ENCODE measurements at places on chromosomes 6 and 20. TPM values are rescaled to one million over a fixed set of nuclear protein-coding genes. Genes with fewer than 3 reads are reported as not detected.

DNA sequence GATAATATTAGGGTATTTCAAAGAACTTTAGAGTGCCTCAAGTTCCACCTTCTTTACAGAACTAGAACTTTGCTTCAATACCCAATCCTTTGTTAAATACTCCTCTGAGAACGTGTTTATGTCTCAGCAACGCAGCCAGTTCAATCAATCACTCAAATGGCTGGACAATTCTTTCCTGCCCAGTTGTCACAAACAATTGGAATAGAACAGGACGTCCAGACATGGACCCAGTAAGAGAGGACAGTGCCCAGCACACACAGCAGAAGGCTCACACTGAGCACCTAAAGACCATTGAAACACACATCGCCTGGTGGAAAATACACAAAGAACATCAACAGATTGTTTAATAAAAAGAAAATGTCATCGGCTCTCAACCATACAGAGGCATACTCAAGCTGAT, 140.6 kb downstream of the TTLL2 start:
- H3K27me3 ChIP-seq = peaks cover 28% of the 10 kb centered on the region
- no peak overlapping the region for H3K27ac ChIP-seq
- peak; percentile 8 for DNase-seq
- H3K4me3 ChIP-seq = no peak overlapping the region

DNA sequence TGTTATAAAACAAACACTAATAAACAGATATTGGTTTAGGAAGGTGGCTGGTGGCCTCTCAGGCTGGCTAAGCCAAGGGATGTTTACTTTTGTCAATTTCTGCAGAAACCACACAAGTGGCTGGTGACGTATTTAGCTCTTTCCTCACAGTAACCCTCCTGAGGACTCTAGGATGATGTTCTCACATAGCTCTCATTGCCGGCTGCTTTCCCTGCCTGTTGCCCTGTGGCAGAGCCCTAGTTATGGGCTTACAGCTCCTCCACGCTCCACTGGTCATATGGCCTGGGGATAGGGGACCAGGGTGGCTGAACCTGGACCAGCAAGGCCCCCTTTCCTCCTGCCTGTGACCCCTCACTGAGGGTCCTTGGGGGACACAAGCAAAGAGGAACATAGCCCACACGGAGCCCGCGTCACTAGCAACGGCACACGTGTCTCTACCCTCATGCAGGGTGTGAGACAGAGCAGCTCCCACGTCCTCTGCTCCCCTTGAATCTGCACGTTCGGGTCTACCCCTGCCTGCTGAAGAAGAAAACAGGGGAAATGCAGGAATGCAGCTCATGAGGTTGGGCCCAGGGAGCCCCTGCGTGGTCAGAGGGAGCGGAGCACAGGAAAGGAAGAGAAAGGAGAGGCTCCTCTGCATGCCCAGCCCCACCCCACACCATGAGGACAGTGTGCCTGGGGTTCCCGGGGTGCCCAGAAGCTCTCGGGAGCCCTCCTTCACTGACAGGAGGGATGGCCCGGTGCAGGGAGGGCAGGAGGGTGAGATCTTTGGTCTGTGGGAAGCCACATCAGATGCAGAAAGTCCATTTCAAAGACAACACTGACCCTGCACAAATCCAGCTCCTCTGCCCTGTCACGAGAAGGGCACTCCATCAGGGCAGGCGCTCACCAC, 13.9 kb downstream of the RAMACL start:
- peak overlapping the region; percentile 62 for H3K4me3 ChIP-seq
- no peak for DNase-seq
- H3K36me3 ChIP-seq = peaks cover 21% of the 10 kb centered on the region
- H3K27me3 ChIP-seq = no peaks in the 10 kb centered on the region
- peak overlapping the region; percentile 90 for H3K27ac ChIP-seq
- H3K4me1 ChIP-seq = peaks cover 36% of the 10 kb centered on the region

DNA sequence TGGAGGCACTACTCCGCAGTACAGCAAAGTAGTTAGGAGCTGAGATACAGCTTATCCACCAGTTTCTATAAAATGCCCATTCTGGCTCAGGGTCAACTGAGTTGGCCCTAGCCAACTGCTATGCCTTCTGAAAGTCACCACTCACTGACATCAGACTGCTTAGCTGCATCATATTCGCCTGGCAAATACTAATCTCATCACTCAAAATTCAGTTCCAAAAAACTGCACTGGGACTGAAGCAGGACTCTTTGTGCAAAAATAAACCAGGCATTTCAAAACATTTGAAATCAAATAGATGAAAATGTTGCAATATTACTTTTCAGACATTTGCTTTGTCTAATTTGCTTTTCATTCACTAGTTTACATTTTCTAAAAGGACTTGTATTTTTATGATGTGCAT, 230.0 kb downstream of the ALDH8A1 start:
- H3K27ac ChIP-seq = peak overlapping the region; percentile 6
- H3K36me3 ChIP-seq = no peaks in the 10 kb centered on the region
- H3K4me3 ChIP-seq = no peak overlapping the region
- no peak for DNase-seq
- no peaks in the 10 kb centered on the region for H3K27me3 ChIP-seq

DNA sequence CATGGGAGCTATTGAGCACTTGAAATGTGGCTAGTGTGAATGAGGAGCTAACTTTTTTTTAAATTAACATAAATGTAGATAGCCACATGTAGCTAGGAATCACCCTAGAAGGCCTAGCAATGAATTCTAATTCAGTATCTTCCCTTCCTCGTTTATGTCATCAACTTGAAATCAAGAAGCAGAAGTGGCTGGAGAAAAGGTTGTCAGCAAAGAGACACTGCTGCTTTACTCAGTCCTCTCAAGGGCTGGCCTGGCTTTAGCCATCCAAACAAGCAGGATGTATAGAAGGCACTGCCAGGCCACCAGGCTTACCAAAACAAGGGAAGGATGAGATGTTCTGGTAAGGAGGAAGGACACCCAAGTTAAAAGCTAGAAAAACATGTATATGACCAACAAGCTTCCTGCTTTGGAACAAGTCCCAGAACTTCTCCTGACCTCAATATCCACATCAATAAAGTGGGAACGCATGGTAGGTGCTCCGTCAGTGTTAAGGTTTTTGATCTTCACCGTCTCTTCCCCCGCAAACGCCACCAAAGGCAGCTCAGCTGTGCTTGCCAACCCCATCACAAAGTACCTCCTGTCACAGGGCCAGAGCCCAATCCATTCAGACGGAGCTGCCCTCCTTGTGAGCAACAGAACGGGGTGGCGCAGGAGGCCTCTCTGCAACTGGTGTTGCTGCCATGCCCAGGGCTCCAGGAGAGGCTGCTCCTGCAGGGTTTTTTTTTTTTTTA, 235.8 kb upstream of the RIN2 start:
- H3K4me3 ChIP-seq = no peak overlapping the region
- no peaks in the 10 kb centered on the region for H3K4me1 ChIP-seq
- DNase-seq = peak; percentile 77

- H3K4me1 ChIP-seq = peaks cover 26% of the 10 kb centered on the region
- no peak overlapping the region for H3K4me3 ChIP-seq
- H3K27me3 ChIP-seq = no peaks in the 10 kb centered on the region
- H3K27ac ChIP-seq = no peak overlapping the region
- peaks cover 13% of the 10 kb centered on the region for H3K36me3 ChIP-seq
- no peak for DNase-seq
Observed at GRCh38 chr6:56539527-56540105, 103.1 kb downstream of the DST start.

GRCh38 chr6:14804001-14804784, 441.7 kb upstream of the JARID2 start:
- no peak for DNase-seq
- H3K27ac ChIP-seq = peak overlapping the region; percentile 74
- no peak overlapping the region for H3K4me3 ChIP-seq
- no peaks in the 10 kb centered on the region for H3K27me3 ChIP-seq

GRCh38 chr6:155717374-155717773, 261.7 kb upstream of the NOX3 start:
- no peaks in the 10 kb centered on the region for H3K4me1 ChIP-seq
- peaks cover 14% of the 10 kb centered on the region for H3K27me3 ChIP-seq
- H3K36me3 ChIP-seq = no peaks in the 10 kb centered on the region
- no peak overlapping the region for H3K27ac ChIP-seq

DNA sequence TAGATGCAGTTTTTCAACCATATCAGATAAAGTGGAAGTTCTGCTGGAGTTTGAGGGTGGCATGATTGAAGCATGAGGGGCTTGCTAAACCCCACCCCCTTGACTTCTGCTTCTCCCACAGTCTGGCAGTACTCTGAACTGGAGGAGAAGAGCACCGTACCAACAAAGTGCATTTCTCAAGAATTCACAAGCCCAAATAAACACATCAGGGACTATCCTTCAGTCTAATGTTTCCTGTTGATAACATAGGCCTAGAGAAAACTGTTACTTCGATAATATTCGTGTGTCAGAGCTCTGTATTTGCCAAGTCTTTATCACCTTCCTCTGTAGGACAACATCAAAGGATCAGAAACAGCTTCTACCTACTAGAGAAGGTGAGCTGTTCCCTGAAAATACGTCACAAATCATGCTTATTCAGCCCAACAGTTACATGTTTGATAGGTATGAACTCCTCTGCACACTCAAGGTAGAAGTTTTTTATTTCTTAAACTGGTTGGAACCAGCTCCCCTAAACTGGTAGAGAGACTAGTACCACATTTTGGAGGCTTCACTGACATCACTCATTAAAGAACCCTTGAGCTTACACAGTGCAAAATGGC, 153.2 kb upstream of the PRND start:
- H3K27ac ChIP-seq = no peak overlapping the region
- H3K4me3 ChIP-seq = no peak overlapping the region
- H3K27me3 ChIP-seq = peaks cover 12% of the 10 kb centered on the region
- no peak for DNase-seq
- H3K36me3 ChIP-seq = no peaks in the 10 kb centered on the region

DNA sequence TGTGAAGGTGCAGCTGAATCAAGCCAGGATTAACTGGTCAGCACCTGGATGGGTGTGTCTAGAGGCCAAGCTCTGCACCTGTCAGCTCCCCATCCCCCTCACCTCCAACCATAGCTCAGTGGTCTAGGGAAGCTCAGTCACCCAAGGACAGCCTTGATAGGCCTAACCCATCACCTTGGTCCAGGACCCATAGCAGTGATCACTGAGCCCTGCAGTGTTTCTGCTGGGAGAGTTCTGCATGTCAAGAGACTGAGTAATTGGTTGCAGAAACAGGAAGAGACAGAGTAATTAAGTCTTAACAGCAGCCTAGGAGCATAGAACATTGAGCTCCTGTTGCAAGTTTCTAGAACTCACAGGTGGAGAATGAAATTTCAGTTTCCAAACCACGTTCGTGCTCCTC, 18.7 kb upstream of the RALGAPB start:
- H3K27ac ChIP-seq = no peak overlapping the region
- no peak for DNase-seq
- H3K36me3 ChIP-seq = peaks cover 23% of the 10 kb centered on the region
- H3K27me3 ChIP-seq = peaks cover 5% of the 10 kb centered on the region

Gene KCNK17
- total RNA-seq = not detected

Gene ZBTB46
- total RNA-seq = 20.9 TPM

Gene FOXQ1
- total RNA-seq = not detected
